ENCODE measurements at places on chromosomes 11 and 22.

DNA sequence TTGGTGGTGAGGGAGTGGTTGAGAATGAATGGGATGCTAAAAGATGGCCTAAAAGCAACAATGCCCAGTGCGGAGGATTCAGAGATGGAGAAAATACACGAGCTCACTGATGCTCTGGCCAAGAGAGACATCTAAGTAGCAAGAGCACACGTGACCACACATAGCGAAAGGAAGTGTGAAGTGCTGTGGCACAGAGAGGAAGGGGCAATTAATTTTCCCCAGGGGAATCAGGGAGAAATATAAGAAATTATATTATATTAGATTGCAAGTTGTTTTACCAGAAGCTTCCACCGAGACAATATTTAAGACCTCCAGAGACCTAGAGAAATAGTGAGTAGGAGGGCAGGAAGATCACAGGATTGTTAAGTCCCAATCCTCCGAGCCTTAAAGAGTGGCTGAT is 80.6 kb downstream of the RCN1 start:
- DNase-seq = no peak

- DNase-seq = no peak
These were observed 48.1 kb upstream of the EIF3D start for GRCh38 chr22:36577019-36577418.

- DNase-seq = no peak
These were observed 33.8 kb upstream of the CCDC188 start for GRCh38 chr22:20184501-20185165.

DNA sequence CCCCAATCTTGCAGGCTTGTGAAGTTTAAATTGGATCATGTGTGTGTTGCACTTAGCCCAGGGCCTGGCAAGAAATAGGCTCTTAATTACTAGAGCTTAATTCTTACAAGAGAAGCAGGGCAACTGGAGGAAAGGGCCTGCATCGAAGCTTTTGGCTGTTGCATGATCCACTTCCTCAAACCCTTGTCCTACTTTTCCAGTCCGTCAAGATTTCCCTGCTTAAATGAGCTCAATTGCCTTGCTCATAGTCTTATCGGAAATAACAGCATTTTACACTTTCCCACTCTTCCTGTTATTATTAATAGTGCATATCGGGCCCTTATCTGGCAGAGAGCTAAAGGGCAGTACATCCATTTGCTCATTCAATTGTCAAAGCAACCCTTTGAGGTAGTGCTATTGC is 18.1 kb downstream of the DTX4 start:
- DNase-seq = no peak

GRCh38 chr11:65960824-65961266 is 689 bp upstream of the SART1 start:
- no peak for DNase-seq

DNA sequence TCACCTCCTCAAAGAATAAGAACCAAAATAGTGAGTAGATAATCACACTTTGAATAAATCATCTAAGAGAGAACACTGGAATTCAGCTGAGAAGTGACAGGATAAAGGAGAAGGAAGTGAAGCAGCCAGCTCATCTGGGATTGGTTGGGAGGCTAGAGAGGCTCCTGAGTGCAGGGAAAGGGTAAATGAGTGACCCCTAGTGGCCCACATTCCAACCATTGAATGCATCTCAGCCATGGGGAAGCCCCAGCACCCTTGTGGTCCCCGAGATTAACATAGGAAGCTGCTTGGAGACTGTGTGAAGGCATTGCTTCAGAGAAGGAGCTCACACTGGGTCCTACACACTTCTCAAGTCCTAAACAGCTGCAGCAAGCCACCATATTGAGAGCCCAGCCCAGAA is 82.3 kb downstream of the JRKL start:
- DNase-seq = no peak

- DNase-seq = peak; percentile 38
These were observed at the start of gene SLC15A3 for GRCh38 chr11:60951904-60952741. TSS of gene SLC15A3 (minus strand) at chr11:60952176. CDS start at chr11:60951551, 625 bp downstream.

- no peak for DNase-seq
These were observed 472.6 kb downstream of the NELL1 start for GRCh38 chr11:21142007-21142406.

DNA sequence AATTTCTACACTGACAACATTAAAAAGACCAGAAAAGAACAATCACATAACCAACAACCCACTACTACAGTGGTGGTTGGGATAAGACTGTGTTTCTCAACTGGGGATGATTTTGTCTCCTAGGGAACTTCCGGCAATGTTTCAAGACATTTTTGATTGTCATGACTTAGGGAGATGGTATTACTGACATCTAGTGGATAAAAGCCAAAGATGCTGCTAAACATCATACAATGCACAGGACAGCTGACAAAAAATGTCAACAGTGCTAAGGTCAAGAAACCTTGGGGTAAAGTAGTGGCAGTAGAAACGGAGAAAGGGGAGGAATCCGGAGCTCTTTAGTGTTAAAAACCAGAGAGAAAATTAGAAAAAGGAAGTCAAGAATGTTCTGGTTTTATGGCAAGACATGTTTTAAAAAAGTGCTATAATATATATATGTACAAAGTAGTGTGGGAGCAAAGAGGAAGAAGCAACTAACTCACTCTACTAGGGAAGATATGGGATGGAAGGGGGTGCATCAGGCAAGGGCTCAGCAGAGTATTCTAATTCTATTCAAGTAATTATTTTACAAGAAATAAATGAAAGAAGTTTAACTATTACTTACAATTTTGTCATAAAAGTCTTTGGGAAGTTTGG is 37.2 kb downstream of the CKAP5 start:
- peak; percentile 35 for DNase-seq

DNA sequence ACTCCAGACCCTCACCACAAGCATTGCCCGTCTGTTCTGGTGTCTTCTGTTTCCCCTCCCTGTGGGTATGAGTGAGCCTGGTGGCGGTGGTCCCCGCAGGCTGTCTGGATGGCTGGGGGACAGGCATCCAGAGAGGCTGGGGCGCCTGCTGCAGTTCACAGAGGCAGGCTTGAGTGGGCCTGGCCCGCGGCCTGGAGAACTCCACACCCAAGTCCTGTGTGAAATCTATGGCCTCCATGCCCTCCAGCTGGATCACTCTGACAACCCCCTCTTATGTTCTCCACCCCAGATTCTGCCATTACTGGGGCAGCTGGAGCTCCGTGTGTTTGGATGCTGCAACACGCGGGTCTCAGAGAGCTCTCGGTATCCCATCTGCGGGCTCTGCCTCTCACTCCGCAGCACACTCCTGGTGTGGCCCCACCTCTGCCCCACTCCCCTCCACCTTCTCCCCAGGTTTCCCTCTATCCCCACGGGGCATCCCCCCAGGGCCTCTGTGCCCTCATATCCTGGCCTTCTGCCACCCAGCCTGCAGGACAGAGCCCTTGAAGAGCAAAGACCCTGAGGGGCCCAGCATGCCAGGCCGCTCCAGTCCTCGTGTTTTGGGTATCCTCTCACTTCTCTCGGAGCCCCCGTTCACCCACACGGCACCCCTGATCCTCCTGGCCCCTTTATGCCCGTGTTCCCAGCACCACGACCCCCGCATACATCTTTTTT is 31.3 kb downstream of the LRRC74B start:
- no peak for DNase-seq

DNA sequence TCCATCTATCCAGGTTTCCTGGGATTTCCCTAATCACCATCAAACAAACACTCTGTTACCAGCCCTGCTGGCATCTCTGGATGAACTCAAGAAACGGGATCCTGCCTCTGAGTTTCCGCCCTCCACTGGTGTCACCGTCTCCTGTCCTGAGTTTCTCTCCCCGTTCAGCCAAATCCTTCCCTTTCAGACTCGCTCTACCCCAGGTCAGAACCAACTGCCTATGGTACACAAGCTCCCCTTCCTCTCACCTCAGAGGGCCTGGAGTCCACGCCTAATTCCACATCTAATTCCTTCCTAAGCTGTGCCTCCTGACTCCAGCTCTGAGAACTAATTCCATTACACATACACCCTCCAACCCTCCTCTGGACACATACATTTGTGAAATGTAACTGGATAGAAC is 96.1 kb downstream of the SHANK2 start:
- DNase-seq = no peak

DNA sequence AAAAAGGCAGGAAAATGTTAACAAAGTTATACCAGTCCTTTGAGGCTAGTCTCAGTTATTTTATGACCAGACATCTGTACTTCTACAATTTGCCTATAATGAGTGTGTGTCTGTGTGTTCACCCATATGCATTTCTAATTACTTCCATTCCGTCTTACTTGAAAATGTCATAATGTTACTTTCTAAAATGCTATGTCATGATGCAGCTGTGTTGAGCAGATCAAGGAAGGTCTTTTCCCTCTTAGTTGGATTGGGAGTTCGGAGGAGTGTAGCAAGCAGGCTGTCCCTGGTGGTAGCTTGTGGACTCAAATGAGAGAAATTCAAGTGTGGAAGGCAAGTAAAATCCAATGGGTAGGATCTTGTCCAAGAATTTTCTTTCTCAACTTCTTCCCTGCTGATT is 3.0 kb downstream of the SNX19 start:
- no peak for DNase-seq

DNA sequence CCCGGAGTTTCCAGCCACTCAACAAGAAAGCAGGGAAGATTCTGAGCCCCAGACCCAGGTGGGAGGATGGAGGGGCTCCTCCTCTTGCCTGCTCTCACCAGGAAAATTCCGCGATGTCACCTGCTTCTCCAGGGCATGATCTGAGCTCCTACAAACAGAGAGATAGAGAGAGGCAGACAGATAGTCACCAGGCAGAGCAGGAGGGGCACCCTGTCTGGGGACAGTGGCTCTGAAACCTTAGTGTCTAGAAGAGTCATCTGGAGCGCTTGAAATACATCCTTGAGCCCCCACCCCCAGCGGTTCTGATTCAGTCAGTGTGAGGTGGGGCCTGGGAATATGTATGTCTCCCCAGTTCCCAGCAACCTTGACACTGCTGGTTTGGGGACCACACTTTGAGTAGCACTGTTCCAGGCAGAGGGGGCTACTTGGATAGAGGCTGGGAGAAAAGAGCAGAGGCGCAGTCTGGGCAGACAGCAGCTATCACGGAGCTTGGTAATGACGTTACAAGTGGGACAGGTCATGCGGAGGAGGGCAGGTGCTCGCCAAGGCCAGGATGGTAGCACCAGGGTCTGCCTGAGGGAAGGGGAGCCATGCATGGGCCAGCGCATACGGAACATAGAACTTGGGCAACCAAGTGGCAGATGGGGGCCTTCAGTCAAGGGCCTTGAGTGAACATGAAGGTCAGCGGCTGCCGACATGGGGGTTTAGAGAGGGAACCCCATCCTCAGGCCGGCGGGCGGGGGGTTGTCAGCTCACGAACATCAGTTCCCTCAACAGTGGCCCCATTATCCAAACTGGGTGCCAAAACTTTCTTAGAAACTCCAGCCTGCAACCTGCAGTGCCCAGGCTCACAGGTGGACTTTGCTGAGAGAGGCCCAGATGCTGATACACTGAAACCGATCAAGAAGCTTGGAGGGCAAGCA is 60.9 kb upstream of the MYEOV start:
- DNase-seq = no peak

- DNase-seq = peak; percentile 68
These were observed 158.7 kb downstream of the RAB38 start for GRCh38 chr11:88016392-88017170.

GRCh38 chr11:102664001-102664752 is 39.0 kb upstream of the MMP20 start:
- DNase-seq = peak; percentile 9

DNA sequence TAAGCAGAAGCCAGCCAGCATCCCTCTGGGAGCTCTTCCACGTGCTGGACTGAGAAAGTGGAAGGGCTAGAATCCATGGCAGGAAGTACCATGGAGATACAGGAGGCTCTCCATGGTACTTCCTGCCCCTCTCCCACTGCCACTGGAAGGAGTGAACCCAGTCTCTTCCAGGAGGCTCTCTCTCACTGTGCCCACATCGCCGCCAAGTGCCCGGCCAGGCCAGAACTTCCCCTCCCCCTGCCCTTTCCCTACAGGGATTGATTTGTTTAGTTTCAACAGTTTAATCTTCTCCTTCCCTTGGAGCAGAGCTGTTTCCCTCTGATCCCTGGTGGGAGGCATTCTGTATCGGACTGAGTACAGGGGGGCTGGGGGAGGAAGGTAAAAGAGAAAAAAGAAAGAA is 133.6 kb downstream of the DSCAML1 start:
- DNase-seq = no peak

DNA sequence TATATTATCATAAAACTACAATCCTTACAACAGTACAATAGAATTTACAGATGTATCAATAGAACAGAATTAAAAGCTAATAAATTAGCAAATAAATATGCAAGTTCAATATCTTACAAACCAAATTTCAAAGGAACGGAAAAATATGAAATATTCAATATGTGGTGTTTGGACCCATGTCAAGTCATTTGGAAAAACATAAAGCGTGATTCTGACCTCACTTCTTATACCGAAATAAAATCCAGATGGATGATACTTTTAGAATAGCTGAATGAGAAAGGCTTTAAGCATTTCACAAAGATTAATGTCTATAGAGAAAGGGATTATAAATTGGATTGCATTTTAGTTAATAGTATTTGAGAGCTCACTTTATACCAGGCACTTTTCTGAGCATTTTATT is 92.8 kb upstream of the TEAD1 start:
- DNase-seq = no peak

DNA sequence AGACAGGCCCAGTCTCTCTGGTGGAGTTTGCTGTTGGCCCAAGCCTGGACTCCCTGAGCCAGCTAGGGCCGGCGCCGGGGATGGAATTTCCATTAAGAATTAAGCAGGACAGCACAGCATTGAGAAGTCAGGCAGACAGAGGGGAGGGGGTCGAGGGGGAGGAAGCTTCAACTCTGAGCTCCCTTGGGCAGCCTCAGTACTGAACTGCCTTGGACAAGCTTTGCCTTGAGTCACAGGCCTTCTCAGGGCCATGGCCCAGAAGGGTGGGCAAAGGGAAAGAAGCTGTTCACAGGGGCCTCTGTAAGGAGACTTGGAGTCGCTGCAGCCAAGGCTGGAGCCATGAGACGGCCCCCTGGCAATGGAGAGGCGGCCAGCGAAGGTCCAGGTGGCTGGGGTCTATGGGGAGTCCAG is 2.6 kb upstream of the INSC start:
- no peak for DNase-seq

- no peak for DNase-seq
These were observed 11.3 kb downstream of the LSP1 start for GRCh38 chr11:1864231-1864630.

DNA sequence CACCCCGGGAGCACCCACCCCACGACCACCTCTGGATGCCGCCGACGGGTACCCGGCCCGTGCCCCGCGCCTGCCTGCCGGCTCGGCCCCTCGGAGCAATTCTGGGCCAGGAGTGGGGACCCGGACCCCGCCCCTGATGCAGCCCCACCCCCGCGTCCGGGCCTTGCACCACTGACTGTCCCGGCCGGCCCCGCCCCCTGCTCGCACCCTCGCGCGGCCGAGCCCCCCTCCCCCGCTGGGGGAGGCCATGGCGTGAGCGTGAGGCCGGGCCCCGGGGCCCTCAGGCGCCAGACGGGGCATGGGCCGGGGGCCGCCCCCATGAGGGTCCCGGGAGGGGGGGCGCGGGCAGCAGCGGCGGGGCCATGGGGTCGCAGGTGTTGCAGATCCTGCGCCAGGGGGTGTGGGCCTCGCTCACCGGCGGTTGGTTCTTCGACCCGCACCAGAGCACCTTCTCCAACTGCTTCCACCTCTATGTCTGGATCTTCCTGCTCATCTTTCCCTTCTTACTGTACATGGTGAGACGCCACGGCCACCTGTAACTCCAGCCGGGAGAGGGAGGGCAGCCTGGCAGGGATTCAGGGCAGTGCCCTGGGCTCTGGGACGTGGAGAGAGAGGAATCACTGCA is 486 bp downstream of the PCNX3 start:
- no peak for DNase-seq

GRCh38 chr11:34222030-34222429 is 116.6 kb downstream of the NAT10 start:
- no peak for DNase-seq

- DNase-seq = no peak
These were observed 87.3 kb downstream of the NAT10 start for GRCh38 chr11:34192481-34193401.
